ENCODE measurements at places on chromosomes 7 and 10. TPM values are rescaled to one million over a fixed set of nuclear protein-coding genes. Genes with fewer than 3 reads are reported as not detected.

Gene EVX1
- total RNA-seq = not detected

Gene GPR37
- total RNA-seq = 12.0 TPM

Gene CCL24
- not detected for total RNA-seq

Gene SMKR1
- total RNA-seq = not detected

Gene PNLIP
- not detected for total RNA-seq

Gene TMEM140
- total RNA-seq = 9.3 TPM

Gene NME8
- total RNA-seq = not detected

Gene FGFBP3
- total RNA-seq = 1.4 TPM

Gene OGDHL
- total RNA-seq = 1.8 TPM

DNA sequence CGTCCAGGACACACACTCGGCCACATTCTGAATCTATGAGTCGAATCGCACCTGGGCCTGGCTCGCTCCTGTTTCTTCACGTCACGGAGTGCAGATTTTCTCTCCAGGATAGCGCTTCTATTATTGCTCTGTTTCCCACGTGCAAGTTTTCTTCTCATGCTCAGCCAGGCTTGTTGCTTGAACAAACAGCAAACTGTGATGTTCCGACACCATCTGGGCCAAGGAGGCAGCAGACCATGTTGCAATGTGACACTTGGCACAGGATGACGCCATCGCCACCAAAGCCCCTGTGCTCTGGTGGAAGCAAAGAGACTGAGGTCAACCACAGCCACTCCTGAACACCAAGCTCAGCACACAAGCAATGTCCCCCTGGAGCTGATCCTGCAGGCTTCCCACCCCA is 507.1 kb upstream of the ADARB2 start:
- ATAC-seq = no peak

- ATAC-seq = no peak
Observed at GRCh38 chr7:25789701-25790640, 362.0 kb upstream of the NFE2L3 start.

DNA sequence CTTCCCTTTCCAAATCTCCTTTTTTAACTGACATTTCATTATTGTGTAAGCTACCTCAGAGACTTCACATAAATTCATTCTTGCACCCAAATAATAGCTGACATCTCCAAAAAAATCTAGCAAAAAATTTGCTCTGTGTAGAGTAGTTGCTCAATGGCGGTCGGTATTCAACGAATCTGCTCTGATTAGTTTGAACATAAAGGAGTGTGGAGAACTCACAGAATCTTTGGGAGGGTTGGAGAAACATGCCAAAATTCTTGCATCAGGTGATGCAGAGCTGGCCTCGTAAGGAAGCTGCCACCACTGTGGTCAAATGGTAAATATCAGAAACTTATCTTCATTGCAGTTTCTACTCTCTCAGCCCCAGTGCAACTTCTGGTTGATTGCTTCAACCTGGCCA is 201.2 kb upstream of the MDFIC start:
- ATAC-seq = no peak

DNA sequence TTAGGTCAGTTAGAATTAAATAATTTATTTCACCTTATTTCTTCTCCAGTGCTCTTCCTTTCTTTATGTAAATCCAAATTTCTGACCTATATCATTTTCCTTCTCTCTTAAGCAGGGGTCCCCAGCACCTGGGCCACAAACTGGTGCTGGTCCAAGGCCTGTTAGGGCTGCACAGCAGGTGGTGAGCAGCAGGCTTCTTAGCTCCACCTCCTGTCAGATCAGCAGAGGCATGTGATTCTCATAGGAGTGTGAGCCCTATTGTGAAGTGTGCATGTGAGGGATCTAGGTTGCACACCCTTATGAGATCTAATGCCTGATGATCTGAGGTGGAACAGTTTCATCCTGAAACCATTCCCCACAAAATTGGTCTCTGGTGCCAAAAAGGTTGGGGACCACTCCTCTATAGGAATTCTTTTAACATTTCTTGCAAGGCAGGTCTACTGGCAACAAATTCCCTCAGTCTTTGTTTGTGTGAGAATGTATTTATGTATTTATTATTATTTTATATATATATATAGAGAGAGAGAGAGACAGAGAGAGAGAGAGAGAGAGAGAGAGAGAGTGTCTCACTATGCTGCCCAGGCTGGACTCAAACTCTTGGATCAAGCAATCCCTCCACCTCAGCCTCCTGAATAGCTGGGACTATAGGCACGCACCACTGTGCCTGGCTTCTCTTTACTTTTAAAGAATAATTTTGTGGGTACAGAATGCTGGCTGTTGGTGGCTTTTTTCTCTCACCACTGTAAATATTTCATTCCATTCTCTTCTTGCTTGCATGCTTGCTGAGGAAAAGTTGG is 4.3 kb upstream of the ABCC2 start:
- no peak for ATAC-seq

GRCh38 chr7:67738958-67739357 is 742.3 kb downstream of the TYW1 start:
- peak; percentile 96 for ATAC-seq

DNA sequence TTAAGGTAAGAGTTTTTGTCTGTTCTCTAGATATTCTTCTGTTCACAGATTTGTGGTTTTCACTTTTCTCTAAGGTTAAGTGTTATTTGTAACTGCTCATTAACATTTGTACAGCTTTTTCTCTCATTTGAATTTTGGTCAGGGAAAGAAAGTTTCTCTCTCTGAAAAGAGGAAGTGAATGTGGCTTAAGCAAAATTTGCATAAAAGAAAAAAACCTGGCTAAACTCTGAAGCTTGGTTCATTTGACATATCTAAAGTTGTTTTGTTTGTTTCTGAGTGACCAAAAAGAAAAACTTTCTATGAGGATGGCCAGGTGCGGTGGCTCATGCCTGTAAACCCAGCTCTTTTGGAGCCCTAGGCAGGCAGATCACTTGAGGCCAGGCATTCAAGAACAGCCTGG is 22.0 kb upstream of the SLC26A4 start:
- ATAC-seq = no peak

DNA sequence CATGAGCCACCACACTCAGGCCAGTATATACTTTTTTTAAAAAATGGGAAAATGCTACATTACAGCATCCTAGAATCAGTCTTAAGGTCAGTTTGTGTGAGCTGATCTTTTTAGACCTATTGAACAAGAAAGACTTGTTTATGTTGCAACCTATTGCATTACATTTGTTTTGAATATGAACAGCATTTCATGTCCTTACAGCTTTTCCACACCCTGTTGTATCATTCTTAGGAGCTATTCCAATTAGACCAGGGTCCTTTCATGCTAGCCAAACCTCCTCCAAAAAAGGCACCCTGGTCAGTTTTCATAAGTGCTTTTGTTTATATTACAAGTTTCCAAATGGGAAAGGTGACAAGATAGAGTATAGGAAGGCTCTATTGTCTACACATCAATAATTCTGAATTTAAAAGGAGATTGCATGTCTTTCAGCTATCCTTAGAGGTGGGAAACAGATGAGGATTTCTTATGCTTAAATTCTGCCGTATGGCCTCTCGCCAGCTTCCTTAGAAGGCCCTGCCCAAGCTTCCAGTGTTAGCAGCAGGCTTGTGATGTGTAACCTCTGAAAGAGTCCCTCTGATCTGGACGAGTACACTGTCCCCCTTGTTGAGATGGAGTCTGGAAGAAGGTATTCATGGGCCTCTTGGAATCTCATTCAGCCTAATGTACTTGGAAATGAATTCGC is 171.9 kb downstream of the OTUD1 start:
- ATAC-seq = peak; percentile 75

- ATAC-seq = no peak
Observed at GRCh38 chr10:12902135-12902572, 99.4 kb downstream of the CCDC3 start.

DNA sequence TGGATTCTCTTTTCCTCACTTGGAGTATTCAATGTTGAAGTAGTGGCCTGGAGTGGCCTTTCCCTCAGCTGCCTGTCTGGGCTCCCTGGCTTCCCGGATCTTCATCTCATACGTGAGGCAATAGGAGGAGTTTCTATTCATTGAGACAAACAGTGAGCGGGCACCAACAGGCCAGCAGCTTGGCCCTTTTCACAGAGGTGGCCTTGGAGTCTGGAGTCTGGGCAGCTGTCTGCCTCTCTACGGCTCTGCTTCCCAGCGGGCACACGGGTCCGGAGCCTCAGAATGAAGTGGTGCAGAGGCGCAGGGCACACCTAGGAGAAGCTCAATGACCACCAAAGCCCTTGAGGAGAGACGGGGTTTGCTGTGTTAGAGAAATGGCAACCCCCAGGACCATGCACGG is 169.4 kb downstream of the CCDC3 start:
- no peak for ATAC-seq

DNA sequence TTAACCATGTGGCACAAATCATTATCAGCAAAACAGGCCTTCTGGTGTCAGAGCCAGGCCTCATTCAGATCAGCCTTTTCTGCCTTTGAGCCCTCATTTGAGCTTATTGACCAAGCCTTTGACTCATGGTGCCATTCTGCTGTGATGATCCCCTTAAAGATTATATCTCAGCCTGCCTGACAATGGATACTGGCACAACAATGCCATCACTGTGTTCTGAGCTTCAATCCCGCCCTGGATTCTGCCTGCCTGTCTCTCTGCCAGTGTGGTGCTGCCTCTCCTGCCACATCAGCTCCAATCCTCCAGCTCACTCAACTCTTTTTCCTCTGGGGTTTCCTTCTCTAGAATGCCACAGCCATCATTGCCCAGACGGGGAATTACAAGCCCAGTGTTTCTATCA is 52.6 kb downstream of the SRI start:
- no peak for ATAC-seq

DNA sequence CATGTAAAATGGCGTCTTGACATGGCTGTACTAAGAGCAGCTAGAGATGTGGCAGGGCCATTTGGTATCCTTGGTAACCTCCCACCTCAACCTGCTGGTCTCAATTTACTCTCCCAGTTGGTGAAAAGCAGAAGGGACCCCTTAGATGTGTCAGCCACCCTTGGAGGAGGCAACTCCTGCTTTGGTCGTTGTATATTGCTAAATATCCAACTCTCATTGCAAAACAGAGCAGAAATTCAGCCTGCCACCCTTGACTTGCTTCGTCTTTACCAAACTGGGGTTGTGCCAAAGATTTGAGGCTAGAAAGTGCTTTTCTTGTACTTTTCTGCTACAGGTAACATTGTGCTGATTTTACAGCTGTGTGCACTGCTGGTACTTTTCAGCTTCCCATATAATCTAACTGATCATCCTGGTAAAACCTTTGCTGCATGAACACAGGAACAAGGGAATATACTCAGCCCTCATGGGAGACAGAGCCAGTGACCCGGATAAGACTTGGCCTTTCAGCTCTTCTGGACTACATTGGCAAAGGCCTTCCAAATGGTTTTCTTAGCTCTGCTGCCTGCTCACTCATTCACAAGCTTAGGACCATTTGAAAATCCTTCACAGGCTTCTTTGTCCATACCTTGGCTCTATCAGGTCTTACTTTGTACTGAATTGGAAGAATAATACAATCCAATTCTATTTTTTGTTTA is 2.2 kb upstream of the VSTM4 start:
- ATAC-seq = no peak

DNA sequence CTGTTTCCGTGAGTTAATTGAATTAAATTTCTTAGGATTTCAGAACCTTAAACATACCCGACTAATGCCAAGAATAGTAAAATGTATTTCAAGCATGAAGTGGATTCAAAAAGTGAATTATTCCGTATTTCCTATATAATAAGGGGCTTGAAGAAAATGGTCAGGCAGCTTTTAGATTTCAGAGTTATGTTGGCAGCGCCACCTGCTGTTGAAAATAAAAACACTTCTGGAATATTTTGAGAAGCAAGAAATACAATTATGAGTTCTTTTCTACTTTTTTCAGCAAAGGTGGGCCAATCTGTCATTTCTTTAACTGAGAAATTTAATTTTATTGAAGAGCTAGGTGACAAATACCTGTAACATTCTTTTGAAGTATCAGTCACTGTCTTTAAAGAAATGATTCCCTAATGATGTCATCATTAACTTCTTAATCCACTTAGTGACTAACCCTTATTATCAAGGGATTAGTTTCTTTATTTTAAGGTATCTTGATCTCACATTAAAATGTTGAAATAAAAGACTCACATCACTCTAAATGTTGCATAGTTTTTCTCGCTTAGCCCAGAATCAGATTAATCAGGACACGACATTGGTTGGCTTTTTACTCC is 36.6 kb upstream of the AGR3 start:
- no peak for ATAC-seq

DNA sequence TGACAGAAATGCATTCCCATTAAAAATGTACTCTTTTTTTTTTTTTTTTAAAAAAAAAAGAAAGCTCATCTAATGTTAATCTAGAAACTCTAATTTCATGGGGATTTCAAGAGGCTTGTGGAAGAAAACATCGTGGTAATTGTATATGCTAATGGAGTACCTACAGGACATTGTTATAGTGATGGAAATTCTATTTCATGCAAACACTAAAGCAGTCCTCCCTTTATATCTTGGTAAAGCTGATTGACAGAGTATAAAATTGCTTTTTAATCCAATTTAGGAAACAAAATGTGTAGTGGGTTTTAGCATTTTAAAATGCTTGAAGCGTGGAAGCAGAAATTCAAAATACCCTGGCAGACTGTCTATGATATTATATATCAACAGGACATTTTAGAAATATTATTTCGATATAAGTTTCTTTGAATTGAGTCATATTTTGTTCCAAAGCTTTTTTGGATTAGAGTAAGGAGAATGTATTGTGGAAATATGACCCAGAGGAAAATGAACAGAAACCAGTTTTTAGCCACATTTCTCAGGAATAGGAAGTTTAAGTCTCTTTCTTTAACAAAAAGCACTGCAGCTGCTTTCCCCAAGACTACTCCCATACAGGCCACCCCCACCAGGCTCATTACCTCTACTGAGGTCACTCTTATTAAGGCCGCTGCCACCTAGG is 121.9 kb downstream of the WNT2 start:
- no peak for ATAC-seq

DNA sequence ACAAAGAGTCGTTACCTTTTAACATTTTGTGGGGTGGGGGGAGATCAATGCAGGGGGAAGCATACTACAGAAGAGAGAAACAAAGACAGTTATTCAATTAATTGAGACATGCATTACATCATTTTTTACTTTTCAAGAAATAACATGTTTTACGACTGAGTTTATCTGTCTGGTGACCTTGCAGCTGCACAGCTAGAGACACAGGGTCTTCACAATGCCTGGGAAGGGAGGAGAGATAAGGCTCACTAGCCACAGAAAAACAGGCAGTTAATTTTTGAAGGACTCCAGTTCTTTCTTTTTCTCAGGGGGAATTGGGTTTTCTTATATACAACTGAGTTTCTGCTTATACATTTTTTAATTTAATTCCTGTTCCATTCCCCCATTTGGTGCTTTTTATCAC is 30.1 kb downstream of the ZPBP start:
- no peak for ATAC-seq

Measured in gastroesophageal sphincter (tissue), 4 donors.